ENCODE measurements at places on chromosomes 1 and 21. TPM values are rescaled to one million over a fixed set of nuclear protein-coding genes. Genes with fewer than 3 reads are reported as not detected.
A peak's percentile ranks its signal among the peaks of the same experiment; 100 is the strongest.

- DNase-seq: no peak
- H3K4me3 ChIP-seq: no peak overlapping the region
- peaks cover 10% of the 10 kb centered on the region for H3K4me1 ChIP-seq
- no peaks in the 10 kb centered on the region for H3K27me3 ChIP-seq
- no peak overlapping the region for H3K27ac ChIP-seq
Measured at GRCh38 chr21:14766241-14766640, 220.1 kb upstream of the SAMSN1 start.

GRCh38 chr1:204763773-204764427, 78.4 kb upstream of the LRRN2 start:
- peaks cover 14% of the 10 kb centered on the region for H3K4me1 ChIP-seq
- peaks cover 33% of the 10 kb centered on the region for H3K27me3 ChIP-seq

DNA sequence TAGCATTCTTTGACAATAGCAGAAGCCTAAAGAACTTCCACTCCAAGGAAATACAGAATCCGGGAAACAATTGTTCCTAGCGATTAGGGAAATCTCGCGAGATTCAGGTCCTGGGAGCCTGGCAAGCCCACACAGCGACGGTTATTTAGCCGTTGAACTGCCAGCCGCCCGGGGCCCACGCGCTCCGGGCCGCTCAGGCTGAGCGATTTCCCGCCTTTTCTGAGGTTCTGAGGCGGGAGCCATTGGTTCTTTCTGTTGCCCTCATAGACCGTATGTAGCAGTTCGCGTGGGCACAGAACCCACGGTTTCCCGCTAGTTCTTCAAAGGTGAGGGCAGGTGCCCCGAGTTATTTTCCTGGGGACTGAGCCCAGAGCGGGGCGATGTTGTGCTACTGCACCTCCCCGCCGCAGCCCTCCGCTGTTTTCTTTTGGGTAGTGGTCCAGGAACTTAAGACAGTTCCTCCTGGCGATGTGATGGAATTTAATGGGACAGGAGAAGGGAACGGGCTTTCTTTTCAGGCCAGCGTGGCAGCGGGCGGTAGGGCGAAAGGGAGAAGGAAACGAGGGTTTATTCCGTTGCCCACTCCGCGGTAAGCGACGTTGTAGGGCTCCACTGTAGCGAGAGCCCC, at the start of gene SYCP1:
TSS of gene SYCP1 (plus strand) at position 171 of the 628 bp plus-strand sequence. CDS start 602 bp downstream, outside the sequence.
- peaks cover 7% of the 10 kb centered on the region for H3K4me1 ChIP-seq
- peaks cover 26% of the 10 kb centered on the region for H3K27me3 ChIP-seq
- no peak within 1 kb of the TSS for H3K27ac ChIP-seq
- peak within 1 kb of the TSS; percentile 49 for H3K4me3 ChIP-seq

DNA sequence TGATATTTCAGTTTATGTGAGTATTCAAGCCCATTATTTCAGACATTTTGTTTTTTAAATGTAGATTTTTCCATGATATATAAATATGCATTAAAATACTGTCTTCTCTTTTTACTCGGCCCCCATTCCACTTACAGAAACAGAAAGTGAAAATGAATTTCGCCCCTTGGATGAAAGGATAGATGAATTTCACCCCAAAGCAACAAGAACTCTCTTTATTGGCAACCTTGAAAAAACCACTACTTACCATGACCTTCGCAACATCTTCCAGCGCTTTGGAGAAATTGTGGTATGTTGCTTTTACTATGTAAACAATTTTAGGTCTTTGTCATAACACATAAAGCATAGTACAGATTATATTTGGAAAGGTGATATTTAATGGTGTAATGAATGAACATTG, 59.9 kb downstream of the ZBTB17 start:
- peaks cover 79% of the 10 kb centered on the region for H3K36me3 ChIP-seq
- no peak for DNase-seq
- peak overlapping the region; percentile 33 for H3K27ac ChIP-seq
- H3K4me3 ChIP-seq: peak overlapping the region; percentile 47
- H3K27me3 ChIP-seq: no peaks in the 10 kb centered on the region

Gene GUCA2A
- not detected for total RNA-seq

Gene RBM11
- total RNA-seq: 0.50 TPM

GRCh38 chr1:145858238-145858900, 512 bp downstream of the PIAS3 start:
- H3K27me3 ChIP-seq: peaks cover 9% of the 10 kb centered on the region
- H3K36me3 ChIP-seq: peaks cover 16% of the 10 kb centered on the region
- DNase-seq: peak; percentile 38
- H3K4me3 ChIP-seq: peak overlapping the region; percentile 93

Gene EPHB2
- total RNA-seq: not detected

GRCh38 chr1:197838836-197839235, 63.6 kb upstream of the DENND1B start:
- no peak overlapping the region for H3K27ac ChIP-seq
- no peak for DNase-seq

GRCh38 chr1:97841338-97841737, 79.5 kb downstream of the DPYD start:
- no peak for DNase-seq
- no peaks in the 10 kb centered on the region for H3K27me3 ChIP-seq
- H3K4me1 ChIP-seq: peaks cover 4% of the 10 kb centered on the region
- no peak overlapping the region for H3K27ac ChIP-seq

Gene GALE
- total RNA-seq: 62.1 TPM

DNA sequence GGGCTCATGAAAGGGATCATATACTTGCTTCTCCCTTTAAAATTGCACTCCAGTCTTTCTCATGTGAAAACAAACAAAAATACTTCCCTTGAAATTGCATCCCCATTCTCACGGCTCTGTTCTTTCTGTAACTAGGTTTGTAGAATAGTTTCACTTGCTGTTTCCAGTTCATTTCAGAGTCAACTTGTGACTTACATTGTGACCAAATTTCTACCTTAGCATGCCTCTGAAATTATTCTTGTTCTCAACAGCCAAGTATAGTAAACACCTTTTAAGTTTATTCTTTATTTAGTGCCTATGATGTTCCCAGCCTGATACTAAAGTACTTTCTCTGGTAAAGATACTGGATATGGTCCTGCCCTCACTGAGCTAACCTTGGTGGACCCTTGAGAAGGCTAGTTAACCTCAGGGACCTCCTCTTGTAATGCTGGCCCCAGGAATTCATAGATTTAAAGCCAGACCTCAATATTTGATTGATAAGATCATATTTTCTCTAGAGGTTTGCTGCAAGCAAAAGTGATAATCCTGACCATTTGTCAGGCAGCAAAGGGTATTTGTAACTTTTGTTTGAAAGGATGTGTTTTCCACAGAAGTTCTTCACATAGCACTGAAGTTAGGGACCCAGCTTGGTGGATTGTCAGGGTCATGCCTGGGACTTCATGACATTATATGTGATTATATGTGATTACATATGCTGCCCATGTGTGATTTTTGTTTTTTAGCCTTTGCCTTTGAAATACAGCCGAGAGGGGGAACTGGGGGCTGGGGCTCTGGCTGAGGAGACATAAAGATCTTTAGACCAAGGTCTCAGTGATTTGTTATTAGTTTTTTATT, 29.6 kb downstream of the VANGL2 start:
- H3K27me3 ChIP-seq: no peaks in the 10 kb centered on the region
- peak overlapping the region; percentile 26 for H3K4me3 ChIP-seq
- H3K27ac ChIP-seq: peak overlapping the region; percentile 73
- no peak for DNase-seq
- peaks cover 18% of the 10 kb centered on the region for H3K36me3 ChIP-seq

DNA sequence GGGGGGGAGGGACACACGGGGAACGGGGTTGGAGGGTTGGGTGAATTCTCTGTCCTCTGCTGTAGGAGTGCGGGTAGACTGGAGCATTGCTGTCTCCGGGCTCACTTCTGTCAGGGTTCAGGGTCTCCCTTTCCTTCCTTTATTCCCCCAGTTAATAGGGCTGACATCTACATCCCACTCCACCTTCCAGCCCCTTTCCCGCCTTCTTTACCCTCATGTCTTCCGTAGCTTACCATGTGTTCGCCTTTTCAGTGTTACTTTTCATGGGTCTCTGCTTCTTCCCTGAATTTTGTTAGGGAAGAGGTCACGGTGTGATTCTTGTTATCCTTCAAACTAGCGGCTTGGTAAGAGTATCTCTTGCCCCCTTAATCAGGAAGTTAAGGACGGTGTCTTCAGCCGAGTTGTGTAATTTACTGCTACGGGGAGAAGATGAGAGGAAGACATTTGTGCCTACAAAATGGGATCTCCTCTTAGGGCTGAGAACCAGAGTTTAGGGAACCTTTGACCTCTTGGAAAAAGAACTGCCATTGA, 917 bp downstream of the RAP1A start:
- H3K4me1 ChIP-seq: peaks cover 68% of the 10 kb centered on the region
- no peak for DNase-seq
- peak overlapping the region; percentile 96 for H3K4me3 ChIP-seq

DNA sequence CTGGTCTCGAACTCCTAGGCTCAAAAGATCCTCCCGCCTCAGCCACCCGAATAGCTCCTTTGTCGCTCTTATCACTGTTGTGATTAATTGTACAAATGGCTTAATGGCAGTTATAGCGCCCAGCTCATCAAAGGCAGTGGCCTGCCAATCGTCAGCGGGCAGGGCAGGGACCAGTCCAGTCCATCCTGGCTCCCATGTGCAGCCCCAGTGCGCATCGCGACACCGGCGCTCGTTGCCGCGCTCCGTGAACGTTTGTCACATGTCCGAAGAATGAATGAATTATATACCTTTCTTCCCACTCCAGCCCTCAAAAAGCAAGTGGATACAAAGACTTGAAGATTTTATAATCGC, 18.4 kb downstream of the MTX1 start:
- peak overlapping the region; percentile 95 for H3K4me3 ChIP-seq
- H3K36me3 ChIP-seq: peaks cover 14% of the 10 kb centered on the region
- H3K27me3 ChIP-seq: no peaks in the 10 kb centered on the region
- peaks cover 26% of the 10 kb centered on the region for H3K4me1 ChIP-seq

- H3K4me1 ChIP-seq: peaks cover 30% of the 10 kb centered on the region
- DNase-seq: no peak
- H3K4me3 ChIP-seq: peak overlapping the region; percentile 90
- peak overlapping the region; percentile 80 for H3K27ac ChIP-seq
Measured at GRCh38 chr1:54199151-54199764, 572 bp downstream of the CYB5RL start.

Gene TENT5C
- total RNA-seq: 11.2 TPM

Gene CRYBG2
- total RNA-seq: 0.98 TPM

Gene KRTAP12-2
- total RNA-seq: not detected

- H3K27me3 ChIP-seq: no peaks in the 10 kb centered on the region
- no peaks in the 10 kb centered on the region for H3K4me1 ChIP-seq
- H3K4me3 ChIP-seq: no peak overlapping the region
- H3K36me3 ChIP-seq: peaks cover 6% of the 10 kb centered on the region
- DNase-seq: no peak
- no peak overlapping the region for H3K27ac ChIP-seq
Measured at GRCh38 chr21:44401386-44402160, 48.2 kb downstream of the TRPM2 start.

Gene RGS13
- total RNA-seq: not detected

Gene CATSPERE
- 0.25 TPM for total RNA-seq

- no peak overlapping the region for H3K27ac ChIP-seq
- no peaks in the 10 kb centered on the region for H3K4me1 ChIP-seq
- H3K36me3 ChIP-seq: no peaks in the 10 kb centered on the region
- H3K27me3 ChIP-seq: no peaks in the 10 kb centered on the region
- no peak overlapping the region for H3K4me3 ChIP-seq
Measured at GRCh38 chr1:240285540-240285939, 193.9 kb downstream of the FMN2 start.

Gene HSD3B1
- not detected for total RNA-seq

Gene PRDM16
- total RNA-seq: not detected

Gene C1orf116
- not detected for total RNA-seq

Gene BRINP3
- total RNA-seq: not detected

Data from activated T-helper 2 cell treated with anti-CD3 and anti-CD28 coated beads, Interferon-gamma antibody, Interleukin-2, Interleukin-4, amounts not matched to agents 10 μg/mL and 5 μg/mL and 100 μg/mL, durations not matched to agents 14 hours and 24 hours and 36 hours (primary cell).